ENCODE measurements at places on chromosomes 6 and 20.

- no peak for DNase-seq
These were observed 567.6 kb upstream of the MAN1A1 start for GRCh38 chr6:119917186-119917585.

DNA sequence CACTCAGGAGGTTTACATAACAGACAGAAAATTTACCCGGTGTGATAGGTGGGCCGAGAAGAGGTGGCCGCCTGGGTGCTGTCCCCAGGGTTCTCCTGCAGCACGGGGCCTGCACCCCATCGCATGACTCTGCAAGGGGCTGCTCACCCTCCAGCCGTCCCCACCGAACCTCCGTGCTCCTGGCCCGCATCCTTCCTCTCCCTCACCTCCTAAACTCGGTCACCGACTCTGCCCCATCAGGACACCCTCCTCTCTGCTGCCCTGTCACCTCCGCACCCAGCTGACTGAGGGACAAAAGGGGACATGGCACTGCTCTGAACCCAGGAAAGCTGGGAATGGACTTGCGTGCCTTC is 147.6 kb downstream of the SYNDIG1 start:
- no peak for DNase-seq

GRCh38 chr6:15901141-15902115 is 227.5 kb upstream of the MYLIP start:
- peak; percentile 22 for DNase-seq

- DNase-seq = no peak
These were observed 499.4 kb upstream of the NOX3 start for GRCh38 chr6:155955038-155955437.

DNA sequence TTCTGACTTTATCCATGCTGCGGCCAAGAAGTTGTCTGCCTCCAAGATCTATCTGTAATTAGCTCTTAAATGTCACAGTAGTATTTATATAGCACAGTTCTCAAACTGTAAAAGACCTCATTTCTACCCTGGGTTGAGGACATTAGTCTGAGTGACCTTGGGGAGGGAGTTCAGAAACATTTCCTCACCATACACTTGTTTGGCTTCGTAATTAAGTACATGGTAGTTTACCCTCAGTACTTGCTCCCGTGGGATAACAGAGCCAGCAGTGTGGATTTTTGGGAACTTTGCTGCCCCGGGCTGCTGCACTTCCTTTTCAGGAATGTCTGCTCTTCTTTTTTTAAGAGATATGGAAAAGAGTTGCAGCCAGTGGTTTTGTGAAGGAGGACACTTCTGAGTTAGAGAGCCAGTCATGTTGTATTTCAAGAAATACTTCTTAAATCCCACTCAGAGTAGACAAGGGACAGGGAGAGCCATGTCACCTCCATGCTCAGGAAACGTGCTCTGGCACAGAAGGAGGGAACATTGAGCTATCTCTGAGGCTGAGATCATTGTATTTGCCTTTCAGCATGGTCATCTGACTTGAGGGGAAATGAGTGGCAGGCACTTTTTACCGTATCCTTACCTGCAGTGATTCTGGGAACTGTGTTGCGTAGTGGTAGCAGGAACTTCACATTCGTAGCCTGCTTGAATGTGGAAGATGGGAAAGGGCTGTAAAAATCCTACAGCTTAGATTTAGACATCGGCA is 33.6 kb downstream of the RPRD1B start:
- DNase-seq = no peak

- DNase-seq = no peak
These were observed 112.4 kb upstream of the ATXN1 start for GRCh38 chr6:16873698-16874097.

- DNase-seq = no peak
These were observed 133.2 kb downstream of the SMOC2 start for GRCh38 chr6:168574075-168574698.

Data from stimulated activated CD4-positive, alpha-beta T cell treated with anti-CD3 and anti-CD28 coated beads, Interleukin-15, amount 100 ng/mL, for 48 hours (primary cell).